Activated CD8-positive, alpha-beta T cell treated with anti-CD3 and anti-CD28 coated beads for 36 hours (primary cell): ENCODE measurements at places on chromosomes 12 and 14. TPM values are rescaled to one million over a fixed set of nuclear protein-coding genes. Genes with fewer than 3 reads are reported as not detected.
A peak's percentile ranks its signal among the peaks of the same experiment; 100 is the strongest.

DNA sequence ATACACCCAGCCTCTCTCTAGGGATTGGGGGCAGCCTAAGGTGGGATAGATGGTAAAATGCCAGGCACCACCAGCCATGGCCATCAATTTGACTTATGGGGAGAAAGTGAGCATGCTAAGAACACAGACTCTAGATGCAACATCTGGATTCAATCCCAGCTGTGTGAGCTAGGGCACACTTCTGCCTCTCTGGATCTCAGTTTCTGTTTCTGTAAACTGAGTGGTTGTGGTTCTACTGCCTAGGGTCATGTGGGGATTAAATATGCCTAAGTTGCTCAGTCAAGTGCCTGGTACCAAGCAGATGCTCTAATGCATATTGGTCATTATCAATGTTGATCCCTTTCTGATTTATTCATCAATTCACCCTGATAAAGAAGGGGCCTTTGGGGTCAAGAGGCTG, 12.6 kb upstream of the OAS1 start:
- no peak for DNase-seq

DNA sequence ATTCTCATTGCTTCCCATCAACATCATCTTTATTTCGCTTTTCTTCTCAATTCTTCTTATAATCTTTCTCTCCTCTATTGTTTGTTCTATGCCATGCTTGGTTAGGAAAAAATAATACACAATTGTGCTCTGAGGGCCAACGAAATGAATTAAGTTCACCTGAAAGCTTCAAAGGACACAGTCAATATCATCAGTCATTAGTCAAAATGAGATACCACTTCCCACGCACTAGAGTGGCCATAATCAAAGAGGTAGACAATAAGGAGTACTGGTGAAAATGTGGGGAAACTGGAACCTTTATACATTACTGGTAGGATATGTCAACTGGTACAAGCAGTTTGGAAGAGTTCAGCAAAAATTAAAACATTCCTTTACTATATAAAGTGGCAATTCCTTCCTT, 91.5 kb downstream of the TMTC1 start:
- no peak for DNase-seq

- DNase-seq: no peak
Measured at GRCh38 chr12:77342253-77342652, 276.9 kb upstream of the E2F7 start.

DNA sequence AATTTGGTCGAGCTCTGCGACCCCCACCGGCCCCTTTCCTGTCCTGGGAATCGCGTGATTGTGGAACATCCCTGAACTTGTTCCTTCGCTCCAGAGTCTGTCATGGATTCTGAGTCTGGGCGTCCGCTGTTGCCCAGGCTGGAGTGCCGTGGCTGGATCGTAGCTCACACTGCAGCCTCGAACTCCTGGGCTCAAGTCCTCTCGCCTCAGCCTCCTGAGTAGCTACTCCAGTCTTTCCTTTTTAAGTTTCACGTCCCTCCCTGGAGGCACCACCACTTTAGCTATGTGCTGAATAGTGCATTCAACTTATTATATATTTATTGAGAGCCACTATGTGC, 698 bp downstream of the ACOT6 start:
- DNase-seq: no peak

DNA sequence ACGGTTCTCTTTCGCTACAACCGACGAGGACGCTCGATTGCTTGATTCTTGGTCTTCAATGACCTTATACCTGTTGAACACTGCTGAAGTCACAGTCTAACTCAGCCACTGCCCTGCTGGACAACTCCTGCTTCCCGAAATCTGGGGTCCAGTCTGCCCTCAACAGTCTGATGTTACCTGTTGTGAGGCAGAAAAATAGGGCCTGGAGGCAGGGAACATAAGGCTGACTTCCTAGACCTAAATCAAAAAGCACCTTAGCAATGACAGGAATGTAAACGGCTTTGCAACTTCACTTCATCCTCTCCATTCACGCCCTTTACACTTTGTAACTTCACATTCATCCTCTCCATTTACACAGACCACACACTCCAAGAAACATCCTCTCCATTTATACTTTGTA, 597 bp upstream of the GLTP start:
- no peak for DNase-seq

- no peak for DNase-seq
Measured at GRCh38 chr12:93003531-93004239, 74.6 kb upstream of the EEA1 start.

- DNase-seq: no peak
Measured at GRCh38 chr12:95096378-95096777, 23.0 kb upstream of the NR2C1 start.

DNA sequence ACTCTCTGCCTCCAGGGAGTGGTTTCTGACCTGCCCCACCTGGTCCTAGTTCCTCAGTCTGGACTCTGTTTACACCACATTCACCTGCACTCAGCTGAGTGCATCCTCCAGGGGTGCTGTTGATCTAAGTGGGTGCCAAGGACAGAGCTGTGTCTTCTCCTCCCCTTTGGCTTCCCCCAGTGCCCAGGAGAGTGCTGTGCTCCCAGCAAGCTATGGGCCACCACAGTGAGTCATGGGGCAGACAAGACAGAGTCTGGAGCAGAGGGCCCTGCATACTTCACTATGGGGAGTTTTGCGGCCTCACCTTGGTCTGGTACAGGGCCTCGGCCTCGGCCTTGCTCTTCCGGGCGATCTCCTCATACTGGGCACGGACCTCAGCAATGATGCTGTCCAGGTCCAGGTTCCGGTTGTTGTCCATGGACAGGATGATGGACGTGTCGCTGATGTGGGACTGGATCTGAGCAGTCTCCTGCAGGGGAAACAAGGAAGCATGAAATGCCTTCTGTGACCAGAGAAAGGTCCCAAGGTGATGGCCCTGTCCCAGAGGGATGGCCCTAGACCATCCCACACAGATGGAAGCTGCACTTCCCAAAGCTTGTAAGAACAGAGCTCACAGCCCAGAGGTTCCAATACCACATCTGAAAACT, 4.9 kb downstream of the KRT73 start:
- DNase-seq: no peak

GRCh38 chr14:42563313-42563712, 956.6 kb downstream of the LRFN5 start:
- no peak for DNase-seq

GRCh38 chr12:107152315-107152714, 59.0 kb upstream of the CRY1 start:
- DNase-seq: no peak

- no peak for DNase-seq
Measured at GRCh38 chr12:76945867-76946266, 67.0 kb upstream of the CSRP2 start.

DNA sequence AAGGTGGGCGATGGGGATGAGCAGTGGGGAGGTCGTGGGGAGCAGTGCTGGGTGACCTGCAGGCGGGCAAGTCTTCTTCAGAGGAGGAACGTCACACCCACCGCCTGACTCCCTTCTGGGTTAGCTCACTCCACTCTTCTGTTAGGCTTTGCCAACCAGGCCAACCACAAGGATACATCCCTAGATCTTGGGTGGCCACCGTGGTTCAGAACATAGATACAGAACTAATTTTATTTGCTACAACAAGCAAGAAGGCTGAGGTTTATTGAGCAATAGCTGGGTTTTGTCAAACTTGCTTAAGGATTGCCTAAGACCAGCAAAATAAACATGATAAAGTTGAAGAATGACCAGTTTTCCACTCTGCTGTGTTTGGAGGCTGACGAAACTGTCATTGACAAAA, 109.4 kb downstream of the DACT1 start:
- no peak for DNase-seq

GRCh38 chr12:98370976-98371375, 144.4 kb upstream of the TMPO start:
- no peak for DNase-seq

- peak; percentile 84 for DNase-seq
Measured at GRCh38 chr12:54216797-54217661, 28.2 kb upstream of the SMUG1 start.

DNA sequence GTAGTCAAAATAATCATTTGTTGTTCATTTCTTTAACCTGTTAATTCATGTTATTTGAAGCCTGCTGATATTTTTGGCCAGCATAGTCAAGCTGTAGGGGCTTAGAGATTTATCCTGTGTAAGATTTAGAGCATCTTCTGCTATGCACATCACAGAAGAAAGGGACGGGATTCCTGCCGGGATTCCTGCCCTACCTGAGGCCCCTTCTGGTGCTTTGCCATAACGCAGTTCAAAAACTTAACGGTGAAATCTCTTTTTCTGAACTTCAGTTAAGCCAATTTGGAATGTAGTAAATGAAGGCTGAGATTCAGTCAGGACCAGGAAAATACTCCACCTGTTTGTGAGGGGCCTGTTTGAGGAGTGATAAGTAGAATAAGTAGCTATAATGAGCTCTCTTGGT, 50.7 kb upstream of the TMEM260 start:
- DNase-seq: no peak

- no peak for DNase-seq
Measured at GRCh38 chr14:90632451-90632850, 183.8 kb downstream of the TTC7B start.

DNA sequence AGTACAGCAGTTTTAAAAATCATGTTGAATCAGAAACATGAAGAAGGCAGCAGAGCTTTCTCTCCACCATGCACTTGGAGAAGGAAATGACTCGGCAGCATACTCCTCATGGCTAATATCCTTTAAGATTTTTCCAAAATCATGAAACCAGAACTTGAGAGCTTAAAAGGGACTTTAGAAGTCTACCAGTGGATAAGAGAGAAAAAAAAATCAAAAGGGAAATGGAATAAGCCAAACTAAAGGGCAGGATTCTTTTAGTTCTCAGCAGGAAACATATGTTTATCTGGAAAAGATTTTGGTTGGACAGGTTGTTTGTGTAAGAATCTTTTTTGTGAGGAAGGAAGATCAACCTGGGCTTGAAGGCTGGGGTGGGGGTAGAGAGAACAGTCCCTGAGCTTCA, 111.8 kb downstream of the PRKCH start:
- no peak for DNase-seq

DNA sequence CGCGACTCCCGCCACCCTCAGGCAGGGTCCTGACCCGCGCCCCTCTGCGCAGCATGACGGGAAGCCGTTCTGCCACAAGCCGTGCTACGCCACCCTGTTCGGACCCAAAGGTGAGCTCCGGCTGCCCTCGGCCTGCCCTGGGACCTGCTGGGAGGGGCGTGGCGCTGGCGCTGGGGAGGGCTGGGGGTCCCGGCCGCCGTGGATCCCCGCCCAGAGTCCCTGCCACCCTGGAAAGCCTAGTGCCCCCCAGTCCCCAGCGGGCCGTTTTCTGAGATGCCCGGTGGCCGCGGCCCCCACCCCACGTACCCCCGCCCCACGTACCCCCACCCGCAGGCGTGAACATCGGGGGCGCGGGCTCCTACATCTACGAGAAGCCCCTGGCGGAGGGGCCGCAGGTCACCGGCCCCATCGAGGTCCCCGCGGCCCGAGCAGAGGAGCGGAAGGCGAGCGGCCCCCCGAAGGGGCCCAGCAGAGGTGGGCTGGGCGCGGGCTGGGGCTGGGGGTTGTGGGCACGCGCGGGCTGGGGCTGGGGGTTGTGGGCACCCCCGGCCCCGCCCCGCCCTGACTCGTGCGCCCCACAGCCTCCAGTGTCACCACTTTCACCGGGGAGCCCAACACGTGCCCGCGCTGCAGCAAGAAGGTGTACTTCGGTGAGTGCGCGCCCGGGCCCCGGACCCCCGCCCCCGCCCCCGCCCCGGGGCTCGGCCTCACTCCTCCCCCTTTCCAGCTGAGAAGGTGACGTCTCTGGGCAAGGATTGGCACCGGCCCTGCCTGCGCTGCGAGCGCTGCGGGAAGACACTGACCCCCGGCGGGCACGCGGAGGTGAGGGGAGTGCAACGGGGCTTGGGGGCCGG, 4.0 kb downstream of the CRIP2 start:
- no peak for DNase-seq

DNA sequence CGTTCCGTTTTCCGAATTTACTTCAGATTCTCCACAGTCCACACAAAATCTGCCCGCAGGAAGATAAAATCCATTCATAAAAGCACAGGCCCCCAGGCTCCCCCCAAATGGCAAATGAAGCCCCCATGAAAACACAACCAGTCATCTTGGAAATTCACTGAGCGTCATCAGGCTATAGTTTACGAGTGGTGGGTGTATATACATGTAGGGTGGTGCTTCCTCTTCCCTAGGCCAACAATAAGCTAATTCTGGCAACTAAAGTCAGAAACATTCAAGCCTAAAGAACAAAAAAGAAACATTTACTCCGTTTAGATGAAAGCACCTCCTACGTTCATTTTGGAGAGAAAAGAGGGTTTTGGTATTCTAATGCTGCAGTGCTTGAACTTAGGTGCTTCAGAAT, 5.8 kb downstream of the GPR68 start:
- DNase-seq: no peak

DNA sequence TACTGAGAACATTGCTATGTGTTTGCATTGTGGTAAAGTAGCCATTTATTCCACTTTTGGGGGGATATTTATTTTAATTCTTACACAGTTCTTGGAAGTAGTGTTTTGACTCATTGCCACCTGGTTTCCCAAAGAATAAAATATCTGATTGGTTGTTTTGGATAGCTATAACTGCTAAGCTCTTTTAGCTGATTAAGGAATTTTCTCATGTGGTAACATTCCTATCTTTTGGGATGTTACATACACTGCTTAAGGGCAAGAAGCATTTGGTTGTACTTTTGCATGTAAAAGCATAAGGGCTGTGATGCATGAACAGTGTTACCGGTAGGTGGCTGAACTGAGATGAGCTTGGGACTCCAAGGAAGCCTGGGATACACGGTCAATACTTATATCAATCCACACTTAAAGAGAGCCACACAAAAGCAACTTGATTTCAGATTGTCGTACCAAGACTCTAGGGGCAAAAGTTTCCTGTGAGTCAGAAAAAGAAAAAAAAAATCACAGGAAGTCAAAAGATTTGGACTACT, 71.4 kb upstream of the PRKD1 start:
- no peak for DNase-seq

DNA sequence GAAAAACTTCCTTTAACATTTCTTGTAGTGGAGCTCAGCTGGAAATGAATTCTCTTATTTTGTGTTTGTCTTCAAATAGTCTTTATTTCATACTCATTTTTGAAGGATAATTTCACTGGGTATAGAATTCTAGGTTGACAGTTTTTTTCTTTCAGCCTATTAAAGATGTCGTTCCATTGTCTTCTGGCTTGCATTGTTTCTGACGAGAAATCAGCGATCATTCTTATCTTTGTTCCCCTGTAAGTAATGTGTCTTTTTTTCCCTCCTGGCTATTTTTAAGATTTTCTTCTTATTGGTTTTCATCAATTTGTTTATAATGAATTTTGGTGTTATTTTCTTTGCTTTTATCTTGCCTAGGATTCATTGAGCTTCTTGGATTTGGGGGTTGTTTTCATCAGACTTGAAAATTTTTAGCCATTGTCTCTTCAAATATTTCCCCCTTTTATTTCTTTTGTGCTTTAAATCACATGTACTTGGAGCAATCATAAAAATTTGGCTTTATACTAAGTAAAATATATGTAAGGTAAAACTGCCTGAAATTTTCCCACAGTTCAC, 89.4 kb downstream of the UNC79 start:
- DNase-seq: no peak

GRCh38 chr12:56028511-56029165, 7.8 kb downstream of the IKZF4 start:
- DNase-seq: no peak

The RNASE7 gene
- total RNA-seq: not detected

The RPGRIP1 gene
- not detected for total RNA-seq

The MMP19 gene
- not detected for total RNA-seq

The OR10P1 gene
- not detected for total RNA-seq

The HNRNPC gene
- total RNA-seq: 1,078 TPM

The ARMH4 gene
- total RNA-seq: not detected

The USP30 gene
- 7.4 TPM for total RNA-seq

The MYBPC1 gene
- total RNA-seq: not detected

The OR6C2 gene
- not detected for total RNA-seq

The CCDC38 gene
- total RNA-seq: 0.34 TPM
